ENCODE measurements at places on chromosomes 13 and 19. TPM values are rescaled to one million over a fixed set of nuclear protein-coding genes. Genes with fewer than 3 reads are reported as not detected.
A peak's percentile ranks its signal among the peaks of the same experiment; 100 is the strongest.

Gene CNMD
- not detected for total RNA-seq

- no peak overlapping the region for H3K4me3 ChIP-seq
- no peaks in the 10 kb centered on the region for H3K27me3 ChIP-seq
- no peaks in the 10 kb centered on the region for H3K4me1 ChIP-seq
- H3K36me3 ChIP-seq: no peaks in the 10 kb centered on the region
- H3K27ac ChIP-seq: no peak overlapping the region
These were observed 51.4 kb downstream of the EFNB2 start for GRCh38 chr13:106484084-106484483.

DNA sequence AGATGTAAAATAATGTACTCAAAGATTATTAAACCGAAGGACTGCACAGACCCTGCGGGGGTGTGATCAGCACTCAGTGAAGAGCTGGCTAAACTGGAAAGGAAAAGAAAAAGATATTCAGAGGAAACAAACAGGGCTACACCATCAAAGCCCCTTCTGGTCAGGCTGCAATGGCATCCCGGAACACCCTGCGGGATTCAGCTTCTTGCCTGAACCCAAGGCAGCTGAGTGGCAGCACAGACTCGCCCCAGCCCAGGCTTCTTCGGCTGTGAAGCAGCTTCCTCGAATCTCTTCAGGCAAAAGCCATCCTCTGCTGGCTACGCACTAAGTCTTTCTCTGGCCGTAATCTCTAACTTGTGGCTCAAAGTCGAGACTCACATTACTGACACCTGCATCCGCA lies 220.9 kb downstream of the TEX29 start:
- no peak overlapping the region for H3K27ac ChIP-seq
- no peaks in the 10 kb centered on the region for H3K36me3 ChIP-seq
- H3K4me3 ChIP-seq: no peak overlapping the region
- no peak for DNase-seq

Gene ZNF540
- 24.2 TPM for total RNA-seq

- no peaks in the 10 kb centered on the region for H3K27me3 ChIP-seq
- no peak overlapping the region for H3K4me3 ChIP-seq
- H3K36me3 ChIP-seq: no peaks in the 10 kb centered on the region
- no peaks in the 10 kb centered on the region for H3K4me1 ChIP-seq
These were observed 99.3 kb downstream of the DHRS12 start for GRCh38 chr13:51704399-51705313.

DNA sequence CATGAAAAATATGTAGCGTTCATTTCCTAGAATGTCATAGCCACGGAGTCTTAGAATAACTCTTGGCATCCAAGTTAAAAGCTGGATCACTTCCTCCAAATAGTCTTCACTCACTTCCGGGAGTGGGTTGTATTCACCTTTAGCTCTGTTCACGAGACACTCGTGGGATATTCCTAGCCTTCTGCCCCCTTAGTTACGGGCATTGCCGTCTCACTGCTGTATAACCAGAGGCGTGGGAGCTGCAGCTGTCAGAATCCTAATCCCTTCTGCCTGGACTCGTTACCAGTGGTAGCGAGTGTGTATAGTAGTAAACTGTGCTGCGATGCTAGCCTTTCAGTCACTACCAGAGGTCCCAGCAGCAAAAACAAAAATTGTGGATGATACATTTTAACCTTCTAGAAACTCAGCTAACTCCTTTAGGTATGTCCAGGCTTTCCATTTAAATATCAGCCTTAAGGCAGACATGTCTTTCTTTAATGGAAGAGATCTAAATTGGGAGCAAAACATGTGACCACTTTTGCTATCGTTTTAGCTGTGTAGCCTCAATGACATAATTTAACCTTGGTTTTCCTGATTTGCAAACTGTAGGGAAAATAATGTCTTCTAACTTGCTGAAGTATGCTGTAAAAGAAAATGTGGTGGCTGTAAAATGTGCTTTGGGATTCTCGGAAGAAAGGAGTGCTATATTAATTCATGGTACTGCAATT lies 34.1 kb downstream of the ERCC5 start:
- no peak for DNase-seq
- no peaks in the 10 kb centered on the region for H3K4me1 ChIP-seq
- peaks cover 23% of the 10 kb centered on the region for H3K36me3 ChIP-seq
- no peak overlapping the region for H3K4me3 ChIP-seq
- no peak overlapping the region for H3K27ac ChIP-seq

Gene VSIG10L
- total RNA-seq: 0.26 TPM

DNA sequence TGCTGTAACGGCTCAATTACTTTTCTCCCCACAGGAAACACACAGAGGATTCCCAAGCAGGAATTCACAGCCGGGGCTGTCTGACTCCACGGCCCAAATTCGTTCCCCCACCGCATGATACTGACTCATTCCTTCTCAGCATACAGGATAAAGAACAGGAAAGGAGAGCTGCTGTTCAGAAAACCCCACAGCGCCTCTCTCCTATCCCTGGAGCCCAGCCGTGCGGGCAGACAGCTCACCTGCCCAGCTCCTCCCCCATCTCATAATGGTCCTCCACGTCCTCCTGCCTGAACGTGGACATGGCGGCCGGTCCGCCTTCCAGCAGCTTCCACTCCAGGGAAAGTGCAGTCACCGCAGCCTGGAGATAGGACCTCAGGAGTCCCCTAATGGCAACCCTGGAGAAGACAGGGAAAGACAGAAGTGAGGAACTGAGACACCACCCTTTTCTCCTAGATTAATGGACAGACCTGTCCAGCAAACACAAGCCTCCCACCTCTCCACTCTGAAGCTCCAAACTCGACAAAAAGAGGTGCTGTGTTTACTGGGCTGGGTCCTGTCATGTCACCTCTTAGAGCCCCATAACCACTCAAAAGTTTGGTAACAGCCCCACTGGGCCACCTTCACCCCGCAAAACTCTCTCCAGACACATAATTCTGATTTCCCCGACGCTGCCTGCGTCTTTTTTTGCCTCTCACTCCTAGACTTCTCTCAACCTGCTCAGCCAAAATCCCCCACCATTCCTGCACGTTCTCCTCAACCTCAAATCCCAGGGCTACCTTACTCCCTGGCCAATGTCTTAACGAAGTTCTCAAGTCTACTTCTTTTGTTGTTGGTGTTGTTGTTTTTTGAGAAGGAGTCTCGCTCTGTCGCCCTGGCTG lies 1.2 kb downstream of the DAPK3 start:
- H3K4me3 ChIP-seq: peak overlapping the region; percentile 74
- peaks cover 25% of the 10 kb centered on the region for H3K4me1 ChIP-seq
- no peaks in the 10 kb centered on the region for H3K27me3 ChIP-seq
- H3K27ac ChIP-seq: peak overlapping the region; percentile 86
- peaks cover 15% of the 10 kb centered on the region for H3K36me3 ChIP-seq
- no peak for DNase-seq

DNA sequence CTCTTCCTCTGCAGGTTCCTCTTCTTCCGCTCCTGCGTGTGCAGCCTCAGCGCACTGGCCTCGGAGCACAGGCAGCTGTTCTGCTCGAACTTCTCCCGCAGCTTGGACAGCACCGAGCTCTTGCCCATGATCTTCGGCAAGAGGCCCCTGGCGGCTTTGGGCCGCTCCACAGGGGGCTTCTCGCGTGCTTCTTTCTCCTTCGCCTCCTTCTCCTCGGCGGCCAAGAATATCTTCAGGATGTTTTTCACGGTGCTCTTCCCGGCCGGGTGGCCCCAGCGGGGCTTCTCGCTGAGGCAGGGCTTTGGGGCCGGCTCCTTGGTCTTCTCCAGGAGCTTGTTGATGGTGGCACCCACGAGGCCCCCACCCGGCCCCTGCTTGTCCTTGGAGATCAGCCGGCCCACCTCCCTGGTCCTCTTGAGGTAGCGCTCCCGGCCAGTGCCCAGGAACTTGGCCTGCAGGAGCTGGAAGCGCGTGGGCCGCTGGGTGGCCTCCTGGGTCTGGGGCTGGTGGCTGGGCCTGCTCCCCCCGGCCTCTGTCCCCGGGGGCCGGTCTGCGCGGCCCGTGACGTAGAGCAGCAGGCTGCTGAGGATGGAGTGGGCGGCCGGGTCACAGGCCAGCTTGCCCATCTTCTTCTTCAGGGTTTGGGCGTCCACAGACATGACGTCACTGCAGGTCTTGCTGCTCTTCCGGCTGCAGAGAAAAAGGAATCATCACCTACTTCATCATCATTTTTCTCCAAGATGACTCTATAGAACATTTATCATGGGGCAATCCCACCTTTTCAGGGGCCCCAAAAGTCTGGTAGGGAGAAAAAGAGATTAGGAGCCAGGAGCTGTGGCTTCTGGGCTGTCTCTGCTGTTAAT lies 43.8 kb upstream of the GRTP1 start:
- no peaks in the 10 kb centered on the region for H3K4me1 ChIP-seq
- H3K36me3 ChIP-seq: no peaks in the 10 kb centered on the region

Gene CDX2
- total RNA-seq: not detected

- no peaks in the 10 kb centered on the region for H3K36me3 ChIP-seq
- H3K4me1 ChIP-seq: peaks cover 10% of the 10 kb centered on the region
- H3K27ac ChIP-seq: no peak overlapping the region
- DNase-seq: no peak
- H3K4me3 ChIP-seq: no peak overlapping the region
These were observed 34.9 kb upstream of the ZNF83 start for GRCh38 chr19:52673014-52673413.

Gene PLIN5
- 1.4 TPM for total RNA-seq

Gene HCN2
- 2.9 TPM for total RNA-seq

Gene MTUS2
- total RNA-seq: 0.12 TPM

GRCh38 chr13:46668931-46669525 lies 116.1 kb downstream of the LRCH1 start:
- DNase-seq: no peak
- H3K36me3 ChIP-seq: no peaks in the 10 kb centered on the region
- no peaks in the 10 kb centered on the region for H3K27me3 ChIP-seq
- H3K27ac ChIP-seq: no peak overlapping the region

- H3K4me3 ChIP-seq: no peak overlapping the region
- H3K27ac ChIP-seq: no peak overlapping the region
- DNase-seq: no peak
- no peaks in the 10 kb centered on the region for H3K27me3 ChIP-seq
- H3K4me1 ChIP-seq: no peaks in the 10 kb centered on the region
These were observed 17.9 kb upstream of the CSNK1A1L start for GRCh38 chr13:37123337-37123736.

Gene NLRP9
- total RNA-seq: not detected

Gene TMEM86B
- 19.7 TPM for total RNA-seq

DNA sequence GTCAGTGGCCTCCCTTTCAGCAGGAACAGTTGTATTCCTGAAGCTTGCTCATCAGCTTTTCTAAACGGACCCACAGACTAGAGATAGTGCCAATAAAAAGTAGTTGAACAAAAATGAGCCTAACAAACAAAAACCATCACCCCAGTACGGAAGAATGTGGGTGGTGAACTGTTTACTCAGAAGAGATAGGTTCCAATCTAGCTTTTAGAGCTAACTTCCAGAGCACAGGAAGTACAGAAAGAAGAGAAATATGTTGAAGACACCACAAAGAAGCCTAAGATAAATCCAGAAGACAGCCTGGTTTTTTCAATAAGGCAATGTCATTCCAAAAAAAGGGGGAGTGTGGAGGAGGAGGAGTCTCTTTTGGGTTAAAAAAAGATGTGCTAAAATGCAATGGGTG lies 2.8 kb upstream of the LMO7 start:
- H3K36me3 ChIP-seq: no peaks in the 10 kb centered on the region
- H3K27ac ChIP-seq: no peak overlapping the region
- DNase-seq: no peak
- H3K4me1 ChIP-seq: peaks cover 6% of the 10 kb centered on the region

GRCh38 chr19:1062387-1063029 lies 4.5 kb upstream of the ARHGAP45 start:
- peaks cover 44% of the 10 kb centered on the region for H3K4me1 ChIP-seq
- H3K4me3 ChIP-seq: no peak overlapping the region
- H3K27me3 ChIP-seq: no peaks in the 10 kb centered on the region
- DNase-seq: no peak
- peaks cover 7% of the 10 kb centered on the region for H3K36me3 ChIP-seq
- H3K27ac ChIP-seq: no peak overlapping the region

DNA sequence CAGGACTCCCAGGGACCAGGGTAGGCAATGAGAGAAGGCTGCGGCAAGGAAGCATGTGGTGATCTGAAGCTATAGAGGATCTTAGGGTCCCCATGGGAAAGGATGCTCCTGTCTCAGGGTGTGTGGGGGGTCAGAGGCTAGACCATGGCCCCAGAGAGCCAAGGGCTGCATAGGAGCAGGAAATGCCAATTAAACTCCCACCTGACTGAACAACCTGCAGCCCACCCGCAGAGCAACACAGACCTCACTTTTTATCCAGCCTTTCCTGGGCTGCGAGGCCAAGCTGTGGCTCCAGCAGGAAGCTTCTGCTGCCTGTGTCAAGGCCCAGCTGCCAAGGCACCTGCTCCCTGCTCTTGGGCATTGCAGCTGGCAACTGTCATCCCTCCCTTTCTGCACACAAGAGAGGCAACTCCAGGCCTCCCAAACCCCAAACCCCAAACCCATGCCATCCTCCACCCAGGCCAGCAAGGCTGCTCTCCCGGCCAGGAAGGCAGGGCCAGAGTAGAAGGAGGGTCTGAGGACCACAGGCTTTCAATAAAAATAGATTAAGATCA lies 290.1 kb downstream of the FOXO1 start:
- no peak overlapping the region for H3K4me3 ChIP-seq
- DNase-seq: no peak
- no peaks in the 10 kb centered on the region for H3K36me3 ChIP-seq
- H3K27ac ChIP-seq: no peak overlapping the region
- no peaks in the 10 kb centered on the region for H3K27me3 ChIP-seq

GRCh38 chr13:93172109-93172508 lies 54.5 kb upstream of the GPC6 start:
- no peaks in the 10 kb centered on the region for H3K27me3 ChIP-seq
- H3K36me3 ChIP-seq: no peaks in the 10 kb centered on the region
- no peak for DNase-seq
- no peaks in the 10 kb centered on the region for H3K4me1 ChIP-seq
- no peak overlapping the region for H3K27ac ChIP-seq
- H3K4me3 ChIP-seq: no peak overlapping the region

DNA sequence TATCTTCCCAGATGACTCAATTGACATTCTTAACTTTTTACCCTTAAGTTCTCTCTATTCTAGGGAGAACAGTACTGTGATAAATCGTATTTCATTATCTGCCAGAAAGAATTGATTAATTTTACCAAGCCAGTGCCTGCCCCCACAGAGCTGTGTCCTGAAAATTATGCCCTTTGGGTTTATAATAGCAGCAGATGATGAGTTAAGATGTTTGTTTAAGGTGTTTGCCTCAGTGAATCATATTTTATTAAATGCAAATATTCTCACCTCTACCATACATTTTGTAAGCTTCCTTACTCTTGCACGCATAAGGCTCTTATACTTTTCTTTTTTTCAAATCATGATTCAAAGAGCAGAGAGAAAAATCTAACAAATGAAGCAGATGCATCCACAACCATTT lies 318.6 kb downstream of the DCT start:
- no peaks in the 10 kb centered on the region for H3K36me3 ChIP-seq
- H3K27me3 ChIP-seq: no peaks in the 10 kb centered on the region
- DNase-seq: no peak
- no peaks in the 10 kb centered on the region for H3K4me1 ChIP-seq

Measured in CD4-positive, alpha-beta memory T cell (primary cell).